ENCODE measurements at places on chromosomes 4 and X.

GRCh38 chr4:849478-850175, 23.7 kb upstream of the CPLX1 start:
- no peak for DNase-seq

DNA sequence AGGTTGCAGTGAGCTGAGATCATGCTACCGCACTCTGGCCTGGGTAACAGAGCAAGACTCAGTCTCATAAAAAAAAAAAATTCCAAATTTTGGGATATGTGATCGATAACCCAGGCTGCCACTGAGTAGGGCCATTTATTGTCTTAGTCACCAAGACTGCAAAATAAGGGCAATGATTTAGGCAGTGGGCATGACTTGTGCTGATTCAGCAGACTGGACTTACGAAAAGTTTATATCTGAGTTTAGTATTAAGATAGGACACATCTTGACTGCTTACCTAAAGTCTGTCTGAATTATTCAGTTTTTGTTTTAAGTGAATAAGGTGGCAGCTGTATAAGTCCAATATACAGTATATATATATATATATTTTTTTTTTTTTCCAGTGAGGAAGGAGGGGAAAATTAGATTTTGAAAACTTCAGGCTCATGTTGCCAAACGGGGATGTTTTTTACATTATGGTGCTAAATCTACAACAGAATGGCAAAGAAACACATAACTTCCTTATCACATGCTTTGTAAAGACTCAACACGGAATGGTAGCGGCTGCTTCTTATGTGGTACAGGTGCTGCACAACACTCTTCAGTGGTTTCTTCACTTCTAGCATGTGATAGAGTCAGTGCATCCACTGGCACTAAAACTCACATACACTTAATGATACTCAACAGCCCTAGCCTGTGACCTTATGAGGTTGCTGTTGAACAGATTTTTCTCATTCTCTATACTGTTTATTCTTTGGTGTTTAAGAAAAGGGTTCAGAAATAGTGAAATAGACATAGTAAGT, 6.5 kb downstream of the TEX13D start:
- DNase-seq: no peak

- DNase-seq: no peak
These were observed 6.5 kb downstream of the RNF150 start for GRCh38 chr4:141126769-141127168.

- DNase-seq: no peak
These were observed 1.0 kb upstream of the DAPP1 start for GRCh38 chr4:99815597-99816011.

DNA sequence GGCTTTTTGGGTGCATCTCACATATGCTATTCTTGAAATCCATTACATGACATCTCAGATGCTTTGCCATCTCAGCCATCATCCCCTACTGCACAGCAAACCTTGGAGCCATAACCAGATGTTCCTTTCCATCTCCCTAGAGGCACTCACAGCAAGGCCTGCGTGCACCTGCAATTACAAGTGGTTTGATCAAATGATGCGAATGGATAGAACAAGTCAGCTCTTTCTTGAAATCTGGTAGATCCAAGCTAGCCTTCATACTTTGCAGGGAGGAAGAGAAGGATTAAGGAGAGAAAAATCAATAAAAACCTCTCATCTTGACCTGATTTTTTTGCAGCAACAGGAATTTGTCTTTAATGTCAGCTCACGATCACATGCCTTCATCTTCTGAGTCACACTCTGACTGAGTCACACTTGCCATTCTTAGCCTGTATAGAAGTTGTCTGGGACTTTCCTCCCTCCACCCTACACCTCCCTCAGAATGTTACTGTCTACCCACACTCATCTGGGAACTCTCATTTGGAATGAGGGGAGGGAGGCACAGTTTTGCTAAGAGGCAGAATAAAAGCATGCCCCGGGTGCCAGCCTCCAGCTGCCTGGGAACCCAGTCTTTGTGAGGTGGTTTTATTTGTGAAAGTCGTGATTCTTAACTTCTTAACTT, 11.9 kb upstream of the TRIML1 start:
- no peak for DNase-seq

GRCh38 chr4:82261084-82261483, 112.7 kb downstream of the HNRNPD start:
- DNase-seq: no peak

- no peak for DNase-seq
These were observed 109.7 kb downstream of the SHROOM3 start for GRCh38 chr4:76544725-76545124.

- DNase-seq: no peak
These were observed 141.5 kb upstream of the FRMPD4 start for GRCh38 chrX:11996810-11997209.

- DNase-seq: no peak
These were observed 150.1 kb downstream of the COMMD8 start for GRCh38 chr4:47313384-47313783.

- DNase-seq: no peak
These were observed 34.9 kb downstream of the FHDC1 start for GRCh38 chr4:152971053-152971452.

GRCh38 chr4:87152310-87153041, 67.9 kb downstream of the KLHL8 start:
- DNase-seq: no peak

DNA sequence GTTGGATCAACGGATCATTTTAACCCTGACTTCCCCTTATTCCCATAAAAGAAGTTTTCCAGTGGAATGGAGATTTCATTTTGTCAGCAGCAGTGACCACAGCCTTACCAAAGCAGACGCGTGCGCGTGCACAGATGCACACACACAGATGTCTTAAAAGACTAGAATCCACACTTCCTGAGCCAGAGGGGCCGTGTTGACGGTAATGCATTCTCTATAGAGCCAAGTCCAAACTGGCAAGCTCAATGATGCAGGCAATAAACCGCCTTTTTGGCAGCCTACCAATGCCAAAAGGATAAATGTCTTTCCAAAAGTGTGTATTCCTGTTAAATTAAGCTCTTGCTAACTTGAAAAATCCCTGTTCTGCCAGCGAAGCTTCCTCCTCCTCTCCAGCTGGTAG, 18.8 kb upstream of the CLDN34 start:
- DNase-seq: no peak

- DNase-seq: no peak
These were observed 567.7 kb downstream of the MAGEB5 start for GRCh38 chrX:26783512-26784225.

GRCh38 chr4:109441862-109442458, 8.3 kb downstream of the SEC24B start:
- no peak for DNase-seq

DNA sequence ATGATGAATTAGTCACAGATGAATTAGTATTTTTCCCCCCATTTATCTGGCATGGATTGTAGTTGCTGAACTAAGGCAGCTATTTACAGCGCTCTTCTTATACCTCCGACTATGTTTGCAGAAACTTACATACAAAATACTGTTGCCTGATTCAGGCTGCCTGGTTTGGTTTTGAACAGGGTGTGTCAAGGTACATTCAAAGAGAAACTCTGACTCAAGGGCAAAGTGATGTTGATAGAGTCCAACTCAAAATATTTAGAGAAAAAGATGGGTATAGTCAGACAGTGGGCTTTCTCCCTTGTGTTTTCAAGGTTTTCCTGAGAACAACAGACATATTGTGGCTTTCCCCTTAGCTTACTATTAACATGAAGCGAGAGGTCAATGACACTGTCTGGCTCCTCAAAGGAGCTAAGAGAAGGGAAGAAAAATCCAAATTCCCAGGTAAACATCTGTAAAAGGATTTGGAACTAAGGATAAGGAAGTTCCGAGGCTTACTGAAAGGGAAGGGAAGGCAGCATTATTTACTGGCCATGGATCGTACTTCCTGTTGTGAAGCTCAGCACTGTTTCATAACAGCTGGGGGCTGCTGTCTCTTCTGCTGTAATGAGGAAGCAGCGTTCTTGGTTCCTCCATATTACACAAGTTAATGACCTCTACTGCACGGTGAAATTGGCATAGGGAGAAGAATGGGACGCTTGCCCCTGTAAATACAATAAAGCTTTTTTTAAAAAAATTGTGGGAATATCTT, 30.9 kb downstream of the FAM9C start:
- DNase-seq: no peak

DNA sequence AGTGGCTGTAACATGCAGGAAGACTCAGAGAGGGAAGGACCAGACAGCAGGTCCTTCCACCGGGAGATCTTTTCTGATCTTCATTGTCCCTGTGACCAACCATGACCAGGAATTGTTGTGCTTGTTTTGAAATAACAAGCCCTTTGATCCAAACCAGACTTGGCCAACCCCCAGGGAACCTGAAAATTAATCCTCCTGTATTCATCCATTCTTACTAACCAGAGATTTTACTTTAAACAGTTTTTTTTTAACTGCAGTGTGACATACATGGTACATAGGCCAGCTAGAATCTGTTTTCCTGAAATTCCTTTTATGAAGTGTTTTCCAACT, 4.0 kb downstream of the WFS1 start:
- no peak for DNase-seq

GRCh38 chrX:109716431-109717028, 16.5 kb downstream of the ACSL4 start:
- no peak for DNase-seq

GRCh38 chrX:2879670-2880069, 49.5 kb downstream of the ARSD start:
- DNase-seq: no peak

DNA sequence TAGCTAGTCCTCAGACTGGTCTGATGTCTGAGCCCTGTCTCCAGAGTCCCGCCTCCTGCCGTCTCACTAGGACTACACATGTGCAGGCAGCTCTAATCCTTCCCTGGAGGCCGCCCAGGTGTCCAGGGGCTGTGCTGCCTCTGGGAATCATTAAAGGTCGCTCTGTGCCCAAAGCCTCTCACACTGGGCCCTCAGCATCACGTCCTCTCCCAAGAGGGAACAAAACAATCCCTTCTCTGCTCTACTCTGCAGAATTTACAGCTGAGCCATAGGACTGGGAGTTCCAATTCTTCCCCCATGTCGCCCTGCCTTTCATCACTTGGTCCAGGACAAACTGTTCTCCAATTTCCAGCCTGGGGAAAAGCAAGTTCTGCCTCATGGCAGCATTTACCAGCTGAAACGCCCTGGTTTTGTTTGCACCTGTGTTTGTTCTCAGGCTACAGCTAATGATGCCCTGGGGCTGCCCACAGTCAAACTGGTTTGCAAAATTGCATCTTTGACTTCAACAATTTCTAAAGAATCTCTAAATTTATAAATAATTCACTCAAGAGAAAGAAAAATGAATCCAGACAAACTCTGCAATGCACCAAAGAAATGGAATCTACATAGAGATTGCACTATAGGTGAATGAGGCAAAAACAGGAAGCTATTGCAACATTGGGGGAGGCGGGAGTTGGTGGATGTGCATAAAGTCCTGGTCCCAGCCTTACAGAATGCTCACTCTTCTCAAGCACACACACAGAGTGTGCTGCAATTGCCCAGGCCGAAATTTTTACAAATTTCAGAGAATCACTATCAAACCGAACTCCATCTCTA, 7.2 kb upstream of the MRFAP1 start:
- DNase-seq: no peak

- DNase-seq: no peak
These were observed 124.4 kb downstream of the RELL1 start for GRCh38 chr4:37561803-37562207.

DNA sequence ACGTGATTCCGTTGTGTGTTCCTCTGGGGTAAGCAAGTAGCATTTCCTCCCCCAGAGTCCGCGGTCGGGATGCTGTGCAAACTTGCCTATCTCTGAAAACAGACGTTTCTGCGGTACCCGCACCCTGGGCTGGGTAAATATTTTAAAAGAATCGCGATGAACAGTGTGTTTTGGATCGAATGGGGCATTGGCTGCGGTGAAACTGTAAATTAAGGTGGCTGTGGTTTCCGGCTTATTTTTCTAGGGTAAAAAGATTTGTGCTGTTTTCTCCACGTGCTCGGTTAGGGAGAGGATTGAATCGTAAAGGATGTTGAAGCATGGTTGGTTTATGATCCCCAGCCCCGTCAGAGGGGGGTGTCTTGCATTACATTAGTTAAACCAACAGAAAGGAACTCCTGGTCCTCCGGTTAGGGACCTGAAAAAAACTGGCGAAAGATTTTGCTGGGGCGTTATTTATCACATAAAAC, 1.2 kb downstream of the HHIP start:
- DNase-seq: no peak

GRCh38 chr4:4395371-4395770, 8.5 kb downstream of the NSG1 start:
- DNase-seq: no peak

GRCh38 chr4:169791062-169791461, 33.3 kb upstream of the HPF1 start:
- DNase-seq: no peak

GRCh38 chr4:153453402-153453801, 12.8 kb upstream of the TMEM131L start:
- no peak for DNase-seq

- no peak for DNase-seq
These were observed 90.6 kb downstream of the DCAF8L2 start for GRCh38 chrX:27680726-27681125.

DNA sequence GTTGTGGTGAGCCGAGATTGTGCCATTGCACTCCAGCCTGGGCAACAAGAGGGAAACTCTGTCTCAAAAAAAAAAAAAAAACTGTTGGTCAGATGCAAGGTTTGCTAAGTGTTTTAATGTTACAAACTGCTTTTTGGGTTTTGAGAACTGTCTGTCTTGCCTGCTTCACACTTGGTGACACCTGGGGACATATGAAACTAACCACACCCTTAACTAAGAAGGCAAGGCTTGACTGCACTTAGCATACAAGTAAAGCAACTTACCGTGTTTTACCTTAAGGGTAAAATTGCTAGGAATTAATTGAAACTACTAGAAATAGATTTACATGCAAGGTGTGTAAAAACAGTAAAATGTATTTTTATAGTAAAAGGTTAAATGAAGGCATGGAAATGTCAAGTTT, 180.4 kb downstream of the OR13H1 start:
- no peak for DNase-seq

DNA sequence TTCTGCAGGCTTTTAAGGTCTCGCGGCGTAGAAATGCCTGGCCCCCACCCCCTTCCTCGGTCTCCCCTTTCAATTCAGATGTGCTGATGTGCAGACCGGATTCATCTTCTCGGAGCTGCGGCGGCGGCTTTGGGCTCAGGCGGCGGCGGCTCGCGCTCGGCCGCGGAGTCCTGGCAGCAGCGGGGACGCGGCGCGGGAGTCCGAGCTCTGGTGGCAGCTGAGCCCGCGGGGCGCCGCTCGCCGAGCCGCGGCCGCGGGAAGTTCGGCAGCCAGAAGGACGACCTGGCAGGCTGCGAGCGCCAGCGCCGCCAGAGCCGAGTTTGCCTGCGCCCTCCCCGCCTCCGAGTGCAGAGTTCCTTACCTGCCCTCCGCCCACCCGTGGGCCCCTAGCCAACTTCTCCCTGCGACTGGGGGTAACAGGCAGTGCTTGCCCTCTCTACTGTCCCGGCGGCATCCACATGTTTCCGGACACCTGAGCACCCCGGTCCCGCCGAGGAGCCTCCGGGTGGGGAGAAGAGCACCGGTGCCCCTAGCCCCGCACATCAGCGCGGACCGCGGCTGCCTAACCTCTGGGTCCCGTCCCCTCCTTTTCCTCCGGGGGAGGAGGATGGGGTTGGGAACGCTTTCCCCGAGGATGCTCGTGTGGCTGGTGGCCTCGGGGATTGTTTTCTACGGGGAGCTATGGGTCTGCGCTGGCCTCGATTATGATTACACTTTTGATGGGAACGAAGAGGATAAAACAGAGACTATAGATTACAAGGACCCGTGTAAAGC, 448 bp downstream of the TLL1 start:
- DNase-seq: no peak
